ENCODE measurements at places on chromosomes 2 and 18.

GRCh38 chr2:43273529-43273928, 47.1 kb upstream of the ZFP36L2 start:
- DNase-seq = no peak

DNA sequence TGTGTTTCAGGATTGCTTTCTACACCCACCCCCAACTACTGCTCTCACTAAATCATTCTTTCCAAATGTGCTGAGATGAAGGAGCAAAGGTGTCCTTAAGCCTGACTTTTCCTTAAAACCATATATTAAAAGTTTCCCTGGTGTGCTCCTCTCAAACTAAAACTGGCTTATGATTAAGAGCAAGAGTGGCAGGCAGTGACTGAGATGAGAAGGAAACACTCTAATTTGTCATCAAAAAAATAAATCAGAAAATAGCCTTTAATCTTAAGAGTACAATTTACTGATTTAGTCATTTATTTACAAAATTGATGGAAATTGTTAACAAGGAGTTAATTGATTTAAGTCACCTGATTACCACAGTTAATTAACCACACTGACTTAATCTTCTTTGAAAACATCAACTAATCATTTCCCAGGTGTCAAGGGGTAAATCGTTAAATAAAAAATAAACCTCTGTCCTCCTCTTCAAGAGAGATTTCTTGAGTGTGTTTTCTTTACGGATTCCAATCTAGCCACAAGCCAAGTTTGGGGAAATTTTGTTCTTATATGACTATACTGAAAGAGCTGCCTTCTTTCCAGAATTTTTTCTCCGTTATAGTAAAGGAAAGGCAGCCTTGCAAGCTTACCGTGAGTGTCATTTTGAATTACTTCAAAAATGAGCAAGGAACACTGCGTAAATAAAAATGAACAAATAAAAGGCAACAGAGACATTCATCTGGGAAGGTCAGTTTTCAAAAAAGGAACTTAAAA, 17.4 kb downstream of the LRP2 start:
- DNase-seq = no peak

DNA sequence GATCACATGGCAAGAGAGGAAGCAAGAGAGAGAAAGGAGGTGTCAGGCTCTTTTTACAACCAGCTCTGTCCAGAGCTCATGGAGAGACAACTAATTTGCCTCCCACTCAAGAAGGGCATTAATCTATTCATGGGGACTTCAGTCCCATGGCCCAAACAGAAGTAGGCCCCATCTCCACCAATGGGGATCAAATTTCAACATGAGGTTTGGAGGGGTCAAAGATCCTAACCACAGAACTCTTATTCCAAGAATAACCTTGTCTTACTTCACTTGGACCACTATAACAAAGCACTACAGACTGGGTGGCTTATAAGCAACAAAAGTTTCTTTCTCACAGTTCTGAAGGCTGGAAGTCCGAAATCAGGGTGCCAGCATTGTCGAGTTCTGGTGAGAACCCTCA, 31.8 kb downstream of the GRB14 start:
- DNase-seq = no peak

- no peak for DNase-seq
Observed at GRCh38 chr2:33391529-33392255, 84.8 kb upstream of the RASGRP3 start.

DNA sequence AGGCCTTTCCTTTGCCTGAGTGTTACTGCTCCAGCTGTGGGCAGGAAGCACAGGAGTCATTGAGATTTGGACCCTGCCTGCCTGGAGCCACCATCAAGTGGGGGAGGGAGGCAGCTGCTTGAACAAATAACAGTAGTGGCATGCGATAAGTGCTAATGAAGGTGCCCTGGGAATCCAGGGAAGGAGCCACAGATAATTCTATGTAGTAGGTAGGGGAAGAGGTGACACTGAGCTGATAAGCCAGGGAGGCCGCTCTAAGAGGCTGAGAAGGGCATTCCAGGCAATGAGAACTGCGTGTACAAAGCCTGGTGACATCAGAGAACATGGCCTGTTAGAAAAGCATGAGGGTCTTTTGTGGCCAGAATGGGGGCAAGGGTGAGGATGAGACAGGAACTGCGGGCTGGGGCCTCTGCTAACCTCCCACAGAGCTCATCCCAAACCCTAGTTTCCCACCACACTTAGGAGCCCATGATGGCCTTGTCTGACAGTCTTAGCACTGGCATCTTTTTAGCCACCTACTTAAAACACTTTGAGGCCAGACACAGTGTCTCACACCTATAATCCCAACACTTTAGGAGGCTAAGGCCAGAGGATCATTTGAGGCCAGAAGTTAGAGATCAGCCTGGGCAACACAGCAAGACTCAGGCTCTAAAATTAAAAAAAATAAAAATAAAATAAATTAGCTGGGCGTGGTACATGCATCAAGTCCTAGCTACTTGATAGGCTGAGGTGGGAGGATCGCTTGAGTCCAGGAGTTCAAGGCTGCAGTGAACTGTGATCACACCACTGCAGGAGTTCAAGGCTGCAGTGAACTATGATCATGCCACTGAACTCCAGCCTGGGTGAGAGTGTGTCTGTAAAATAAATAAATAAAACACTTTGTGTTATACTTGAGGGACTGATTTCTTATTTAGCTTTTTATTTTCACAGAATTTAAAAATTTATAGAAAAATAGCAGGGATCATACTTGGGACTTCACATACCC, 58.9 kb downstream of the TET3 start:
- no peak for DNase-seq

DNA sequence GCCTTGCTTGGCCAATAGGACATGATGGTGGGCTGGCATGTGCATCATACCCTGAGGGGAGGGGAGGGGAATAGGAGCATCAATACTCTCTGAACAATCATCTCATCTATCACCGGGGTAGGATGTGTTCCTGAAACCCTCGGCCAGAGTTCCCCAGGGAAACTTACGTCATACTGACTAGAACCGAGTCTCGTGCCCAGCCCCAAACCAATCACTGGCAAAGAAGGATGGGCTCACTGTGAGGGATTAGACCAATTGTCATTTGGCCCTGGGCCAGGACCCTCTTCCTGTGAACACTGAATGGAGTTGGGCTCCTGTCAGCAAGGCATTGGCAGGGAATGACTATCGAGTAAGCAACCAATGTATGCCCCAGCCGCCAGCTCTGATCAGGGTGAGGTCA, 261.5 kb downstream of the MYCN start:
- no peak for DNase-seq

GRCh38 chr2:67955748-67956603, 106.8 kb downstream of the C1D start:
- no peak for DNase-seq

DNA sequence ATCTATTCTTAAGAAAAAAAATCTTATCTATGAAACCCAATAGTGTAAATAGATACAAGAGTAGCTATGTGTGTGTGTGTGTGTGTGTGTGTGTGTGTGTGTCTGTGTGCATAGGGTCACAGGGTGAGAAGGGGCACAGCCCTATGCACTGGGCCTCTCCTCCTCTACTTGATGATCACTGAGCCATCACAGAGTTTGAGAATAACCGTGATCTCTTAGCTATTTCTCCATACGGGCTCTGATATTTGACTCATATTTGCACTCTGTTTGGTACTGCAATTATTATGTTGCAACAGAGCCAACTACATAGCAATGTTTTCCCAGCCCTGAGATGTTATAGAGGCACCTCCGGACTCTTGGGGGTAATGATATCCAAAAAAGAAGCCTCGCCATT, 28.8 kb upstream of the SLC40A1 start:
- DNase-seq = no peak

GRCh38 chr2:39542523-39542922, 105.4 kb upstream of the MAP4K3 start:
- no peak for DNase-seq

- DNase-seq = no peak
Observed at GRCh38 chr2:129816813-129817574, 162.5 kb upstream of the RAB6C start.

DNA sequence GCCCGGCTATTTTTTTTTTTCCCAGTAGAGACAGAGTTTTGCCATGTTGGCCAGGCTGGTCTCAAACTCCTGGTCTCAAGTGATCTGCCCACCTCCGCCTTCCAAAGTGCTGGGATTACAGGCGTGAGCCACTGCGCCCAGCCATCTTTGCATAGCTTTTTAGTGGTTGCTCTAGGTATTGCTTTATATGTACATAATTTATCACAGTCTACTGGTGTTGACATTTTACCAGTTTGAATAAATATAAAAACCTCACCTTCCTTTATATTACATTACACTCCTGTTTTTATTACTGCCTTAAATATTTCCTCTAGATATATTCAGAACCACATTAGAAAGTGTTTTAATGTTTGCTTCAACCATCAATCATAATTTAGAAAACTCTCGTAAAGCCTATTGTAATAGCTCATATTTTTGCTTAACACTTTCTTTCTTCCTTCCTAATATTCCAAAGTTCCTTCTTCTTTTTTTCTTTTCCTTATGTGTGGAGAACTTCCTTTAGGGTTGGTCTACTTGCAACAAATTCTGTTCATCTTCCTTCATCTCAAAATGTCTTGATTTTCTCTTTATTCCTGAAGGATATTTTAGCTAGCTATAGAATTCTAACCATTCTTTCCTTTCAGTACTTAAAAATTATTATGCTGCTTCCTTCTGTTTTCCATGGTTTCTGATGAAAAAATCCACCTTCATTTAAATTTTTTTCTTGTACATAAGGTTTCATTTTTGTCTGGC, 82.2 kb upstream of the DAPL1 start:
- no peak for DNase-seq

DNA sequence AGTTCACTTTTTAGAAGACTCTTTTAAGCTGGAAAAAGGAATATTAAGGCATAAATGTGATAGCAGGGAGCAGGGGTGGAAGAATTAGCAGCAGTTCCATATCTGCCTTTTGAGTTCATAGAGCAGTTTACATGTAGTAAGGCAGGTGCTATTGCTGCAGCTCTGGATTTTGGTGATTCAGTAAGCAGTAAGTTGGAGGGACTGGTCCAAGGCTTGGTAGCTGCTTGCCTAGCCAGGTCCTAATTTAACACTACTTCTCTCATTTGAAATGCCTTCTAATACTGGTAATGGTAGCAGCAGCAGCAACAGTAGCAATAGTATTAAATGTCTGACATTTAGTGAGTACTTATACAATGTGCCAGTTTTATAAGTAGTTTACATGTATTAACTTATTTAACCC, 30.0 kb downstream of the HAT1 start:
- no peak for DNase-seq

DNA sequence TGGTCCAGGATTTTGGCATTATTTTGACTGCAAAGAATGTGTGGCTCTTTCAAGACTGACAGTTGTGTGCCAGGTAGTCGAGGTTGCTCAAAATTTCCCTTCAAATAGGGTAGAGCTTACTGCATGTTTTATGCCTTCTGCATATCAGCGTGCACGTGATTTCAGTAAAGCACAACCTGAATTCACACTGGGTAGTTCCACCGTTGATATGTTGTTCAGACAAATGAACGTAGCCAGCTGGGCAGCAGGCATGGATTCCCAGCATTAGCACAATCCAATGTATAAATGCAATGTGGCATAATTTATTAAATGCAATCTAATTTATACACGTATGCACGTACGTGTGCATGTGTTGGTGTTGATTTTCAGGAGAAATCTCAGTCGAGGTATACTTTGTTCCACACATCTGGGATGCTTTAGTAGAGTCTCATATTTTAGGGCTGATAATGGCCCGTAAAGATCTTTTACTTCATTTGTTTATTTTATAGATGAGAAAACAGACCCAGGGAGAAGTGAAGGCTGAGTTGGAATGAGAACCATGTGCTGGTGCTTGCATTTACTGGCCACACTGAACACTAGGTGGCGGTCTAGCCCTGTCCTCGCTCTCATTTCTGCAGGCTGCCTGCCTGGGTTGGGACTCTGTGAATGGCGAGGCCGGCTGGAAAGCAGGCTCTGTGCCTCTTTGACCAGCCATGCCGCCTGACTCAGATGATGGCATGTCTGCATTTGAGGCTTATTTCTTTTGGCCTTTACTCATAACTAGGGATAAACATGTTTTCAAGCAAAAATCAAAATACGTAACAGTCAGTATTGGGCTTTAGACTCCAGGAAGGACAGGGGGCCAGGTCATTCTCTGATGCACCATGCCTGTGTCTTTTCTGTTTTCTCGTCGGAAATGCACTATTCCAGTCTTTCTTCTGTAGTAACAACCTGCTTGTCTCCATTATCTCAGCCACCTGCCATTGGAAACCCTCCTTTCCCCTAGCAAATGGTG, 120.4 kb downstream of the RNF144A start:
- DNase-seq = no peak

GRCh38 chr18:27713738-27714095, 463.2 kb downstream of the CDH2 start:
- DNase-seq = no peak

GRCh38 chr2:117718048-117718447, 96.4 kb upstream of the DDX18 start:
- DNase-seq = no peak

DNA sequence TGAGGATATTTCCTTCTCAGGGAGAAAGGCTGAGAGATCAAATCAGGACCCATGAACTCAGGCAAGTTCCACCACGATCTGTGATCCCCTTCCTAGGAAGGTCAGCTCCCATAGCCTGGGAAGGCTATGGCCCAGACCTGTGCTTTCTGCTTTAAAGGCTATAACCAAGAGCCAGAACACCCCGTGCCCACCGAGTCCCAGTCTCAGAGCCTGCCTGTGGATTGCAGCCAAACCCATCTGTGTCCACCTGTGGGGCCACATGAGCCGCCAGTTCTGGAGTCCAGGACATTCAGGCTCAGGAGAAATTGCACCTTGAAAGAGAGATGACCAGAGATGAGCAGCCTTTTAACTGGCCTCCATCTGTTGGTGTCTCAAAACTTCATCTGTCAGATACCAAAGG, 46.9 kb downstream of the MAL start:
- no peak for DNase-seq

- no peak for DNase-seq
Observed at GRCh38 chr2:10918661-10919409, 7.1 kb downstream of the KCNF1 start.

- DNase-seq = no peak
Observed at GRCh38 chr18:24300703-24301102, 96.9 kb downstream of the OSBPL1A start.

DNA sequence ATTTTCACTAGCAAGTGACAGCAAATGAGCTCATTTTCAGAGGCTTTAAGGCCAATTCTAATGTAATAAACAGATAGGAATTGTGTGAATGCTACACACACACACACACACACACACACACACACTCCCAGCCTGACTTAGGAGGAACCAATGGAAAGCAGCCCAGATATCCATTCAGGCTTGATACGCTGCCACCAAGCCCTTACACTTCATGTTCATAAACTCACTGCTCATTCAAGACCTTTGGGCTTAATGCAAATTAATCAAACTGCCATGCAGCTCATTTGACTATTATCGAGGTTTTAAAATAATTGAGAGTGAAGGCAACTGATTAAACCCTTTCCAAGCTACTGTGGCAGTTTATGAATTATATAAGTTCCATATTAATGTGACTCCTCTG, 298.9 kb upstream of the NCKAP5 start:
- no peak for DNase-seq

All from cortex of kidney (tissue), 1 donor.